Fibroblast of skin of right biceps (primary cell): ENCODE measurements at places on chromosomes 11 and 22.

DNA sequence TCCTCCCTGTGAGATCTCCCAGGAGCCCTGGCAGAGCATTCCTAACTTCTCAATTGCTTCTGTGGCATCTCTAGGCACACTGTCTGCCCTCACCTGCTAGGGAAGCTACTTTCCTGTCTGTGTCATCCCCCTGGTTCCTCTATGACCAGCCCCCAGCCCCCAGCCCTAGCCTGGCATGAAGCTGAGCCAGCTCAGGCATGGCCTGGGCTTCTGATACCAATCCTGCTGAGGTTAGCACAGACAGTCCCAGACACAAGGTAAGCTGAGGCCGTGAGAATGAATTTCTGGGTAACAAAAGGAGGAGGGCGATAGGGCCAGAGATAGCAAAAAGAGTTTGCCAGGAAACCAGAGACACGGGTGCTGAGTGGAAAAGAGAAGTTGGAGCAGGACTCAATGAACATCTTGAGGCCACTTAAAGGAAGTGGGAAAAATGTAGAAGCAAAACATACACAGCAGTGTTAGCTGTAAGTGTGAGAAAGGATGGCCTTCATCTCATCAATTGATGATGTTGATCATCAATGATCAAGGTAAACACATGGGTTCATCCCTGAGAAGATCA is 87.6 kb upstream of the PICALM start:
- DNase-seq: no peak

DNA sequence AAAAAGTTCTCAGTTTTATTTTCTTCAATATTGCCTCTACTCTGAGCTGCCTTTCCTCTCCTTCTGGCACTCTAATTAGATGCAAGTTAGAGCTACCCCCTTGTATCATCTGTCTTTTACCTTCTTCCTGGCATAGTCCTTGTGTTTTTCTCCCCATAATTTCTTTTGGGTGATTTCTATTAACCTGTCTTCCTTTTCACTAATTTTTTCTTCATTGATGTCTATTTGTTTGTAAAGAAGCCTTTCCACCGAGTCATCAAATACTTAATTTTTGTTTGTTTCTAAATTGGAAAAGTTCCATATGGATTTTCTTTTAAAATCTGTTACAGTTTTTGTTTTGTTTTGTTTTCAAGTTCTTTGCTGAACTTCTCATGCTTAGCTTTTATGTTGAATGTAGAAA is 558.1 kb downstream of the TBC1D22A start:
- no peak for DNase-seq

DNA sequence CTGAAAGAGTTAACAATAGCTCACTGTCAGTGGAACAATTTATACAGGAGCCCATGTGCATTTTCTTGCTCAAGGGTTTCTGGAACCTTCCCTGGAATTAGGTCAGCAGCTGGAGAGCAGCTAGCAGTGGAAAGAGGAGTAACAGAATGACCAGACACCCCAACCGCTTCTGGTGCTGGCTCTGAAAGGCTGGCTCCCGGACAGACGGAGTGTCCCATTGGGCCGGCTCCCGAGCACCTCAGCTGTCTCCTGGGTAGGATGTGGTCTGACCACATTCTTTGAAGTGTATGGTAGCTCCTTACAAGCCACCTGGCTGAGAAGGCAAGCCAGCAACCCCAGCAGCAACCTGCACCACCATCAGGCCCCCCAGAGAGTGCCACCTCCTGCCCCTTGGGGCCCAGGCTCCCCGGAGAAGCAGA is 44.7 kb downstream of the ABTB2 start:
- DNase-seq: no peak

GRCh38 chr22:30609260-30610185 is 2.5 kb downstream of the TCN2 start:
- peak; percentile 59 for DNase-seq

DNA sequence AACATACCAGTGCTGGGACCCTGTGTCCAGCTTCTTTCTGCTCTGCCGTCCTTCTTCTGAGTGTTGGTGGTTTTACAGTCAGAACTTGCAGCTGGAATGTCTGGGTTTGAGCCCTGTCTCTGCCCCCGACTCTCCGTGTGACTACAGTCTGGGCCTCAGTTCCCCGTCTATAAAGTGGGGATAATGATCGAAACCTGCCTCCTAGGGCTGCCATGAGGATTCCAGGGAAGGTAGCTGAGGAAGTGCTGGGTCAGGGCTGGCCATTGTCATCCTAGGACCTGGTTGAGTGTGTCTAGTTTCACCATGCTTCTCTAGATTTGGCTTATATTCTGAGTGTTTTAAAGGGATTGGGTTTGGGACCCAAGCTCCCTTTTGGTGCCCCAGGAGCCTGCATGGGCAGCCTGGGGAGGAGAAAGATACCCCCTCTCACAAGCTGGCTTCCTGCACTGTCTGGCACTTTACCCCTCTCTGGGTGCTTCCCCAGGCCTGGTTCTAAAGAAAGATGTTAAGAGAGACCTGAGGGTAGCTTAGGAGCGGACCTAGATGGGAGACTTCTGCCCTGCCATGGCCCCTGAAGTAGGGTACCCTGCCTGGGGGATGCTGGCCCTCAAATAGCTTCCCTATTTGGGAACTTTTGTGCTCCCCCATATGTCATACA is 49.9 kb downstream of the TSPAN18 start:
- no peak for DNase-seq

GRCh38 chr11:30344085-30344484 is 21.2 kb downstream of the ARL14EP start:
- no peak for DNase-seq

DNA sequence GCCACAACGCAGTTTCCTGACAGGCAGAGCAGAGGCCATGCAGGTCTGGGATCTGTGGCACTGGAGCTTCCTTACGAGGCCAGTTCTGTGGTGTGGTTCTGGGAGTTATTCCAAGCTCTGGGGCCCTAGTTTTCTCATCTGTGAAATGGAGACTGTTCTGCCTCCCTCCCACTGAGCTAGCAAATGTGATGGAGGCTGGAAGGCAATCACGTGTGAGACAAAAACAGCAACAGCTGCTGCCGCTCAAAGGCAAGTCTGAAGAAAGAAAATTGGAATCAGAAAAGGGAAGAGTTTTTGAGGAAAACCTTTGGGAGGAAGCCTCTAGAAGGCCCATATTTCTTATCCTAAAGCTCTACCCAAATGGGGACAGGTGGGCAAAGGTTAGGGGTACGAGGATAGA is 8.3 kb upstream of the RIC3 start:
- no peak for DNase-seq

DNA sequence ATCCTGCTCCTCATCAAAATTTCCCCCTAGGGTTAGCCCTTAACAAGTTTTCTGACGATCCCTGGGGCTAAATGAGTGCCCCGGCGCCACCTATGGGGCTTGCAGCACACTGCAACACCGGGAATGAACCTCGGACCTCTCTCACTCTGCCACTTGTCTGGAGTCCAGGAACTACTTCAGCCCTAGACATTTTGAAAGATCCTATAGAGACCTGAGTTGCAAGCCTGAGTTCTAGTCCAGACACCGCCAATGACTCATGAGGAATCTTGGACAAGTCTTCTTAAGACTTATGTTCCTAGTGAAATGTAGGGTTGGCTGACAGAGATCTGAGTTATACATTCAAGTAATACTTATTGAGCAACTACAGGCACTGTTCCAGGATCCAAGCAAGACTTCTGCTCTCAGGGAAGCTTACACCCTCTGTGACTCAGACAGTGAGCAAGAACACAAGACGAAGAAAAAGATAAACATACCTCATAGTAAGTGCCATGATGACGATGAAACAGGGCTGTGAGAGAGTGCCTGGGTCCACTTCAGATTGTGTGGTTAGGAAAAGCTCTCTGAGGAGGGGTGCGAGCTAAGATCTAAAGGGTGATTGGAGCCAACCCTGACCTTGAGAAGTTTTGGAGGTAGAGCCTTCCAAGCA is 10.2 kb upstream of the STK33 start:
- DNase-seq: peak; percentile 100

DNA sequence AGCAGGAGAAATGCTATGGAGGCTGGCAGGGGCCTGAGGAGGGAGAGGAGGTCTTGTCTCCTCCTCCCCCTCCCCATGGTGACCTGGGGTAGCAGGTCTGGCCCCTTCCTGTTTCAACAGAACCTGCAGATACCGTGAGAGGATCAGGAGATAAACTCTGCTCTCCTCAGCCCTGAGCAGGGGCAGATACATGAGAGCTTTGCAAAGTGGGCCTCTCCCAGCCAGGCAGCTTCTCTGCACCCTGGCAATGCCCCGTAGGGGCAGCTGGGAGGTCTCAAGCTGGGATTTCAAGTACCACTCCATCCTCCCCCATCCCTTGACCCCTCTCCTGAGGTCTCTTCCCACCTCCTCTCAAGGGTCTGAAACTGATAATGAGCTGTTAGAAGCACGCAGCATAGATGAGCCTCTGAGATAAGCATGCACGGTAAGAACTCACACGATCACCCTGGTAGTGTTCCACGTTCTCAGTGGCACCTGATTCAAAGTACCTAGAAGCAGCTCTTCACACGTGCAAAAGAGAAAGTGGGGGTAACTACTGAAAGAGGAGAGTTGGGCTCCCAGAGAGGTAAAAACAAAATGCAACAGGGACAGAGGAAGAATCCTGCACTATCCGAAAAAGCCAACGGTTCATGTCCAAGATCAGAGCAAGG is 4.9 kb upstream of the CCDC86 start:
- DNase-seq: no peak

DNA sequence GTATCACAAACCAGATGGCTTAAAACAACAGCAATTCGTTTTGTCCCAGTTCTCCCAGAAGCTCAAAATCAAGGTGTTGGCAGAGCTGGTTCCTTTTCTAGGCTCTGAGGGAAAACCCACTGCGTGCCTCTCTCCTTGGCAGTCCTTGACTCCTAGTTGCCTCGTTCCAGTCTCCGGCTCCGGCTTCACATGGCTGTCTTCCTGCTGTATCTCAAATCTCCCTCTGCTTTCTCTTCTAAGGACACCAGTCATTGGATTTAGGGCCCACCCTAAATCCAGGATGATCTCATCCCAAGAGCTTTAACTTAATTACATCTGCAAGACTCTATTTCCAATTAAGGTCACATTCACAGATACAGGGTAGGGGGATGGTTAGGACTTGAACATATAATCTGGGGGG is 9.2 kb upstream of the NAA40 start:
- DNase-seq: no peak

GRCh38 chr22:49112176-49112575 is 715.5 kb downstream of the BRD1 start:
- DNase-seq: no peak

GRCh38 chr11:95764267-95764898 is 25.2 kb downstream of the FAM76B start:
- DNase-seq: peak; percentile 64

DNA sequence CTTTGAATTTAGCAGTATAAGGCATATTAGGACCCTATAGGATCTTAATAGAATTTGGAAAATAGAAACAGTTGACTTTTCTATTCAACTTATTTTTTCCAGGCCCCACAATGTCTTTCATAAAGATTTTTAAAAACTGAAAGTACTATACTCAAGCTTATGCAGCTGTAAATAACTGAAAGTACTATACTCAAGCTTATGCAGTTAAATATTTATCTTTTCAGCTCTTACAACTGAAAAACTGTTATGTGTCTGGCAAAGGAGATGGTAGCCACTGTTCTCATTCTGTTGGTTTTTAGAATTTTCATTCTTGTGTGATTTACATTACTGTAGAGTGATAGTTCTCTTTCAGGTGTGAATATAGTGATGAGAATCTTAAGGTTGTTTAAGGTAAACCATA is 16.5 kb downstream of the HIPK3 start:
- DNase-seq: no peak

DNA sequence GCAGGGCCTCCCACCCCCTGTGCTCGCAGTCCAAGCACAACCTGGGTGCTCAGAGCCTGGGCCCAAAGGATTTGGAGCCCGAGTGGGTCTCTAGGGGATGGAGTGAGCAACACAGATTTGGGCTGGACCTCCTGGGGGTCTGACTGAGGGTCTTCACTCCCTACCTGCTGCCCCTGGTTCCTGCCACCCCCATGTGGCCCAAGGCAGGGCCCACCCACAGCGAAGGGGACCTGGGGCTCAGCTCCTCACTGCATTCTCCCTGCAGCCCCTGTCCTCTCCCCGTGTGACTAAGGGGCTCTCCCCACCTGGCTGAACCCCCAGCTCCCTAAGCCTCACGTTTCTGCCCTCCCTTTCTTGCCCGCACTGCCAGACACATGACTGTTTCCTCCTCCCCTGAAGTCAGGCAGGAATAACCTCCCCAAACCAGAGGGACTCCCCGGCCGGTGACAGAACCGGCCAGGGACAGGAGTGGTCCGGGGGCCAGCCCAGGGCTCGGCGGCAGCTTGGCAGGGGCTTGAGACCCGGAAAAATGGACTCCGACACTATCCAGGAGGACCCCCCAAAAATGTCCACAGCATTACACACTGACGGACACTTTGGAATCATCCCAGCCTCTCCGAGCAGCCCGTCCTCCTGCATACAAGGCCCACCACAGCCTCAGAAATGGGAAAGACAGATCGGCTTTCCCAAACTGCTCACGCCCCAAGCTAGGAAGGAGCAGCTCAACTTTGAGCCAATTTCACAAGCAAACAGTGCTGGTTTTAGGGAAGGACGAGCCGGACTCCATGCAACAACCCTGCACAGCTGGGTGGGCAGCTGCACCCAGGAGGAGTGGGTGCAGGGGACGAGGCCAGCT is 57.8 kb downstream of the BRD1 start:
- no peak for DNase-seq

GRCh38 chr11:64535811-64536210 is 55.2 kb upstream of the SLC22A12 start:
- no peak for DNase-seq

DNA sequence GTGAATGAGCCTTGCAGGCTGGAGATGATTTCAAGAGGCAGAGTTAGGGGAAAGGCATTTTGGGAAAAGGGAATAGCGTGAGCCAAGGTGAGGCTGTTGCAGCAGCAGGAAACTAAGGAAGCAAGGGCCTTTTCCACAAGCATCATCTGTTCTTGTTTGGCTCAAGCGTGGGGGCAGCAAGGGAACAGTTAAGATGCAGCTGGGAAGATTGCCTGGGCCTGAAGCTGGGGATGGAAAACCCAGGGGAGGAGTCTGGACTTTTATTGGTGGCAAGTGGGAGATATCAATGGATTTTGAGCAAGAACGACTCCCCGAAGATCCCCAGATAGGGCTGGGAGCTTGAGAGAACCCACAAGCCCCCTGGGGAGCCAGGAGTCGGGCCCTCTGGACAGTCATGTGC is 27.3 kb upstream of the PICK1 start:
- no peak for DNase-seq

DNA sequence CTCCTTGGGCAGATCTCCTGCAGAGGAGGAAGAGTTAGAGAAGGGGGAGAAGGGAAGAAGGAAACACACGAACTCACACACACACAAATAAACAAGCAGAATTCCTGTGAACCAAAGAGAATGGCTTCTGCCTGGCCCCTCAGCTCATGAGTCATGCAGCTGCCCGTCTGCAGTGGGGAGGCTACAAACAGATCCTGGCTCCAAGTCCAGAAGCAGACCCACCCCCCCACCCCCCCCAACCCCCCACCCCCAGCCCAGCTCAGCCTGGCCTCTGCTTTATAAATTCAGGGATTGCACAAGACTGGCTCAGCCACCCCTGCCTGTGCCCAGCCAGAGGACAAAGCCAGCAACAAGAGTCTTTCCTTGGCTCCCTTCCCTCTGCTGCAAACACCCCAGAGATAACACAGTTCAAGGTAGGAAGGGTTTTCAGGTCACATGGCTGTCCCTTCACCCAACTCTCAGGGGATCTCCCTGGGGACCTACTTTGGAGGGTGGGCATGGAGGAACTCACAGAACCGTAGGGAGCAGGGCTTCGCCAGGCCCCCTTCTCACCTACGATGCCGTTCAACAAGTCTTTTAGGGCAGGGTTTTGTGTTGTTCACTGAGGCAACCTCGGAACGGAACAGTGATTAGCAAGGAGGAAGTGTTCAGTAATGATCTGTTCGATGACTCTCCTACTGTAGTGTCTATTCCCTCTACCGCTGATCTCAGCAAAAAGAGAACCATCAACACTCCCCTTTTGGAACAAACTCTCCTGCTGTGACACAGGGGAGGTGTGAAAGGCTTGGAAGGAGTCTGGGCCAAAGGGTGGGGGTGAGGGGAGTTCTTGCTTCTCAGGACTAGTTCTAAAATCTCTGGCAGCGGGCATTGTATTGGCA is 35.5 kb downstream of the RPL27A start:
- peak; percentile 96 for DNase-seq
